GM12878 (cell line): ENCODE measurements at places on chromosomes 7 and 10. TPM values are rescaled to one million over a fixed set of nuclear protein-coding genes. Genes with fewer than 3 reads are reported as not detected.

NPY gene
- polyA plus RNA-seq: not detected in 2 replicates

ANKRD61 gene
- polyA plus RNA-seq: 0.57 and 0.68 TPM in 2 replicates

DPP6 gene
- polyA plus RNA-seq: not detected in 2 replicates

ARMC10 gene
- polyA plus RNA-seq: 4.7 and 10.6 TPM in 2 replicates

EPO gene
- not detected in 2 replicates for polyA plus RNA-seq

CDC14C gene
- not detected in 2 replicates for polyA plus RNA-seq

GIMAP6 gene
- 22.8 and 24.9 TPM in 2 replicates for polyA plus RNA-seq

SFTPD gene
- polyA plus RNA-seq: not detected in 2 replicates

ADRB1 gene
- polyA plus RNA-seq: 0.27 and 0.92 TPM in 2 replicates

ATP6V1F gene
- 286 and 312 TPM in 2 replicates for polyA plus RNA-seq

ADIRF gene
- 2.4 and 2.5 TPM in 2 replicates for polyA plus RNA-seq

DENND2A gene
- not detected in 2 replicates for polyA plus RNA-seq

VPS37D gene
- not detected in 2 replicates for polyA plus RNA-seq

MYOF gene
- polyA plus RNA-seq: 0.35 and 0.48 TPM in 2 replicates

ASB10 gene
- not detected in 2 replicates for polyA plus RNA-seq

GBX1 gene
- polyA plus RNA-seq: not detected in 2 replicates

HTRA1 gene
- 0.10 and 0.13 TPM in 2 replicates for polyA plus RNA-seq

MMD2 gene
- polyA plus RNA-seq: not detected in 2 replicates

TMEM236 gene
- polyA plus RNA-seq: not detected in 2 replicates

PALD1 gene
- polyA plus RNA-seq: 11.0 and 11.3 TPM in 2 replicates
